ENCODE measurements at places on chromosomes 2 and 18. TPM values are rescaled to one million over a fixed set of nuclear protein-coding genes. Genes with fewer than 3 reads are reported as not detected.

GRCh38 chr2:10678225-10678624, 11.6 kb downstream of the NOL10 start:
- DNase-seq: no peak

- no peak for DNase-seq
Measured at GRCh38 chr2:129879614-129880180, 99.8 kb upstream of the RAB6C start.

GRCh38 chr2:9771481-9772017, 71.7 kb upstream of the TAF1B start:
- DNase-seq: no peak

GRCh38 chr2:173673640-173674039, 291.5 kb downstream of the SP3 start:
- DNase-seq: no peak

- DNase-seq: peak; percentile 25
Measured at GRCh38 chr2:197516393-197516761, 511 bp downstream of the MOB4 start.

- DNase-seq: peak; percentile 67
Measured at GRCh38 chr18:56402872-56403516, 235.4 kb downstream of the TXNL1 start.

GRCh38 chr2:29492701-29493100, 377.5 kb downstream of the CLIP4 start:
- no peak for DNase-seq

DNA sequence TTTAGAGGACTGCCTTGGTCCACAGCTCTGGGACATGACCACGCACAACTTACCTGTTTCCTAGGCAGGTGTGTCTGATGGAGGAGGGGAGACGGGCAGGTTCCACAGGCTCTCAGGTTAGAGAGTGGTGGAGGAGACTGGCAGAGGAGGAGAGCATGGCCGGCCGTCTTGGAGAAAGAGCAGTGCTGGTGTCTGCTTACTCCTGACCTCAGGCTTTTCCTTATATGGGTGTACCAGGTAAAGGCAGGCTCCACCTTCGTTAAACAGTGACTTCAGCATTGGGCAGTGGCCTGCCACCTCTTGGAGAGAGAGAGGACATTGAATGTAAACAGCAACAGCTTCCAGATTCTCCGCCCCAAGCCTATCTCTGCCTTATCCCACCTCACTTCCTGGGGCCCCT, at the start of gene CAPN13:
CAPN13 (minus strand) TSS at position 198 of the 400 bp plus-strand sequence. CDS start 20,121 bp downstream, outside the sequence.
- DNase-seq: no peak

DNA sequence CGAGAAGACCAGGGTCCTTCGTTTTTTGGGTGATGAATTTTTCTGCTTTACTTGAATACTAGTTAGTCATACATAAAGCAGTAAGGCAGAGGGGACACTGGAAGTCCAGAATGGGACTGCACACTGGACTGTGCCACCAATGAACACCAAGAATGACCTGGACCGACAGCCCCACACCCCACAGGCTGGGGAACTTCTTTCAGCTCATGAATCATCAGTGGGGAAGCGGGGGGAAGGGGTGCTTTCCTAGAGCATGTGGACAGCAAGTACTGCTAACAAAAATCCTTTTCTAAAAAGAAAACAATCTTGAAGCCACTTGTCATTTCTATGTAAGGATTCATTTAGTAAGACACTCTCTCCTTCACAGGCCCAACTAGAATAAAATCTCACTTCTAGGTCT, 86.0 kb downstream of the DTNB start:
- peak; percentile 22 for DNase-seq

DNA sequence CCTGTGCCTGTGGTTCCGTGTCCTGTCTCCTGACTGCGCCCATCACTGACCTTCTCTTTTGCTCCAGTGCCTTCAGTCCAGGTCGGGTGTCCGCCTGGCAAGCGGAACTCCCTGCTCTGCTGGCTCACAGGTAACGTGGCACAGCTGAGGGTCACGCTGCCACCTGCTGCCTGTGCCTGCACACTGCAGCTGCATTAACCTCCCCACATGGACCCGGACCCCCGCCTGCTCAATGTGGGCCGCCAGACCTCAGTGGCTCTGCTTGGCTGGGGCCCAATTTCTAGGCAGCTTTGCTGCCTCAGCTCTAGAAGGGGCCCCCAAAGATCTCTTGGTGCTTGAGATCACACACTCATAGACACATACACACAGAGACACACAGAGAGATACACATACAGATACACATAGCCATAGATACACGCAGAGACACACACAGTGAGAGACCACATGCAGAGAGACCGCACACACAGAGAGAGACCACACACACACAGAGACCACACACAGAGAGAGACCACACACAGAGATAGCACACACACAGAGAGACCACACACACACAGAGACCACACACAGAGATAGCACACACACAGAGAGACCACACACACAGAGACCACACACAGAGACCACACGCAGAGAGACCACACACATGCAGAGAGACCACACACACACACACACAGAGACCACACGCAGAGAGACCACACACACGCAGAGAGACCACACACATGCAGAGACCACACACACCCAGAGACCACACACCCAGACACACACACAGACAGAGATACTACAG, 14.9 kb upstream of the CNNM3 start:
- DNase-seq: peak; percentile 36

DNA sequence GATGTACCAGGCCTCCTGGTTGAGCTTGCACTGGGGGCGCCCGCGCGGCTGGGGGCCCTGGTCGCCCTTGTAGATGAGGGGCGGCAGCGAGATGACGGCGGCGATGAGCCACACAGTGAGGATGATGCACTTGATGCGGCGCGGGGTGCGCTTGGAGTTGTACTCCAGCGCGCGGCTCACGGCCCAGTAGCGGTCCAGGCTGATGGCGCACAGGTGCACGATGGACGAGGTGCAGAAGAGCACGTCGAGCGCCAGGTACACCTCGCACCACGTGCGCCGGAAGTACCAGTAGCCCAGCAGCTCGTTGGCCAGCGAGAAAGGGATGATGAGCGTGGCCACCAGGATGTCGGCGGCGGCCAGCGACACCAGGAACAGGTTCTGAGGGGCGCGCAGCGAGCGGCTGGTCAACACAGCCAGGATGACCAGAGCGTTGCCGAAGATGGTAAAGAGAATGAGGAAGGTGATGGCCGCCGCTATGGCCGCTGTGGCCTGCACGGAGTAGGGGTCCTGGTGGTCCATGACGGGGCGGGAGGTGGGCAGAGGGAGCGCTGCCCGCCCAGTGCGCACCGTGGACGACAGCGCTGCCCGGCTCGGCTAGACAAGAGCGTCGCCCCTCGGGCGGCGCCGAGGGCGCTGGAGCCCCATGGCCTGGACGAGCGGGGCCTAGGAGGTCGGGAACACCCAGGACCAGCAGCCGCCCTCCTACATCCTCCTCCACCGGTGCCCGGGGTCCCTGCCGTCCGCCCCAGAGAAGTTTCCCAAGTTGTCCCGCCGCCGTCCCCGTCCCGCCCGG, 544 bp downstream of the ADRA2B start:
- no peak for DNase-seq

DNA sequence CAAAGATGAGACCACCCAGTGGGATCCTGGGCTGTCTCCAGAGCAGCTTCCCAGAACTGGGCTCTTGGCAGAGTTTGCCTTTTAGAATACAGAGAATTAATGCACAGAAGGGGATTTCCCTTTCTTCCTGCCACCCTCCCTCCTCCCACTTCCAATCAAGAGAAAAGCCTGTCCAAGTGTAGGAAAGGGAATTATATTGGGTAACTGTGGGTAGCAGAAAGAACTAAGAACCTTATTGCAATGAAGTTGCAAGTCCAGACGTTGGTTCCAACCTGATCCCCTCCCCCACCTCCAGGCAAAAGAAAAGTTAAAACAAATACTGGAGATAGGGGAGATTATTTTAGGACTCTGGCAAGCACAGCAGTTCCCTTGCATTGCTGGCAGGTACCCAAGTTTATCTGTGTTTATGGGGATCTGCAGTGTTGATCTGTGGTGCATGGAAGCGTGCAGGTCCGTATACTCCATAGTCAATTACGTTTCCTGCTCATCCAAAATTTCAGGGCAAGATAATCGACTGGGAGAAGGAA, 114.3 kb downstream of the PRKCE start:
- DNase-seq: no peak

DNA sequence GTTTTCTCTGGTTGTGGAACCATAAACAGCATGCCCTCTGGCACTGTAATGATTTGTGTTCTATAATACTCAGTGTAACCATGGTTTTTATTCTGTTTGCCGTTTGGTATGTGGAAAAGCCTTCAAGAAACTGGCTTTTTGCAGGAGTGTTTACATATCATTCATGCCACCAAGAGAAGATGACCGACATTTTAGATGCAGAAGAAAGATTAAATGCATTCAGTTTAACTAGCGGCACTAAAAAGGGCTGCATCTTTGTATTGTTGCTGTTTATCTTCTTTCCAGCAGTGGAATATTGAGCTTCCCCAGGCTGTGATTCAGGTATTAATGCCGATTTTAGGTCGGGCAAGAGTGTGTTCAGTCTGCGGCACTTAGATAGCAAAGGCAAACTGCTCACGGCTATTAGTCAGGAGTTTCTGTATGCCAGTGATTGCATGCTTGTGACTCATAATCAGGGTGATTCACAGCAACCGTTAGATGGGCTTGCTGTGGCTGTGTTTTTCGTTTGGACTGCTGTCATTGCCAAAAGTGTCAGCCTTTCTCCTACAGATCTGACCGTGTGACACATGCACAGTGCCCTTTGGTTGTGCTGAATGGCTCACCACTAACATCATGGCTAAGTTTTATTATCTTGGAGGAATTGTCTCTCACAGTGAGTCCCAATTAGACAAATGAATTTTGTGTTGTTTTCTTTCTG, 479.7 kb downstream of the PARD3B start:
- peak; percentile 88 for DNase-seq

GRCh38 chr2:195603408-195603807, 53.6 kb upstream of the SLC39A10 start:
- no peak for DNase-seq

DNA sequence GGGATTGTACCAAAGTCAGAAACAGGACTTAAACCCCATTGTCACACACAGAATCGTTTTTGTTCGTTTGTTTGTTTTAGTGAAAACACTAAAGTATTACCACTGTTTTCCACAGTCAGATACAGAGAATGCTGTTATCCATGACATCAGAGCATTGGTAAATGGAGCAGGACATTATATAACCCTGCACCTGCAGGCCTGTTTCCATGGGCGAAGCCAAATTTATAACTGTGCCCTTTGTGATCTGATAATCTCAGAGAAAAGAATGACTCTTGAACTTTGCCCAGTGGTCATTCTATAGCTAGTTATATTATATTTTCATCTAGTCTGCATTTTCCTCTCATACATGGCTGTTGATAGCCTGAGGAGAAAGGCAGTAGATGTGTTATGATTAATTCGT, 217.6 kb downstream of the TMEM182 start:
- DNase-seq: no peak

- DNase-seq: no peak
Measured at GRCh38 chr18:46279673-46280072, 175.5 kb downstream of the HAUS1 start.

DNA sequence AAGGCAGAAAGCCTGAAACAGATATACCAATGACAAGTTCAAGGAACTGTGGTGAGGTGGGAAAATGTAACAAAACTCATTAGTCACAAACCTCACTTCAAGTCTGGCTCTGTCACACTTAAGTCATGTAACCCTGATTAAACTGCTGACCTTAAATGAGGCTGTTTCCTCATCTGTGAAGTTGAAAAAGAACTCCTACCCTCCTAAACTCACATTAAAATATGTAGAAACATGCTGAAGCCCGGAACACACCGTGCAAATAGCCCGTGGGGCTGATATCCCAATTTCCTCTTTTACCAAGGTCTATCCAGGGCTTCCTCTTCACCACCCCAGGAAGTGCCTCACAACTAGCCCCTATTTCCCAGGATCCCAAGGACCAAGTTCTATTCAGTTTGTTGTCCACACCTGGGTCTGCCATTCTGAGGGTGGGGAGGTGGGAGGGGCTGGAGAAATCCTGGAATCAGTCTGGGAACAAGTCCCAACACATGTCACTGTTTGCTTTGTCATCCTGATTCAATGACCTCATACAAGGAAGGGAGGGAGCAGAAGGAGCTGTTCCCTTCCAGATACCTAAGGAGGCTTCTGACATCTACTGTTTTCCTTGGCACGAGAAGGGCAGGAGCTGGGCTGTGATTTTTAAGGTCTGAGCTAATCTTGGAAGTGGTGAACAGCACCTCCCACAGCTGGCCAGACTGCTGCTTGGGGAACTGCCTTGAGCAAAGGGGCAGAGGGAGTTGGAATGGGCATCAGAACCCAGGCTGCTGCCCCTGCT, 42.3 kb downstream of the SLC4A1AP start:
- DNase-seq: peak; percentile 96

- DNase-seq: no peak
Measured at GRCh38 chr18:21458788-21459187, 141.7 kb downstream of the ESCO1 start.

DNA sequence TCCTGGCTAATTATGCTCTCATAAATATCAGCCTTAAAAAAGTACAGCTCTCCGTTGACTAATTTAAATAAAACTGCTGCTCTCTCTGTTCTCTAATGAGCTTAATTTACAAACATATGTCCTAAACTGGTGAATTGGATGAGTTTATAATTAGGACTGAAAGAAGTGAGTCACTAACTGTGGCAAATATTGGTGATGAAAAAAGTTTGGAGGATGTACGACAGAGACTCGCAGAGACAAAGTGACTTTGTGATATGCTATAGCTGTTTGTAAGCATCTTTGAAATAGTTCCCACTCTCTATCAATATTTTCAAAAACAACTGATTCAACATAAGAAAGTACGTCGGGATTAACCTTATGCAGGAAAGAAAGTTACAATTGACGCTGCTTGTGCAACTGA, 138.9 kb upstream of the TMEFF2 start:
- DNase-seq: no peak

- DNase-seq: no peak
Measured at GRCh38 chr2:152454371-152454770, 119.4 kb downstream of the FMNL2 start.

The KRCC1 gene
- total RNA-seq: 23.5 TPM

The STAT4 gene
- 1.1 TPM for total RNA-seq

The VWC2L gene
- not detected for total RNA-seq

The HOXD13 gene
- 5.4 TPM for total RNA-seq

The GBX2 gene
- total RNA-seq: 0.94 TPM

The KRTCAP3 gene
- not detected for total RNA-seq

The TMEM182 gene
- total RNA-seq: 5.2 TPM

The SIX3 gene
- total RNA-seq: not detected

The KYNU gene
- not detected for total RNA-seq

The SIGLEC15 gene
- not detected for total RNA-seq

The CD302 gene
- total RNA-seq: 4.4 TPM

The OSR1 gene
- not detected for total RNA-seq

The KCNG2 gene
- not detected for total RNA-seq
